Stimulated activated CD4-positive, alpha-beta T cell treated with anti-CD3 and anti-CD28 coated beads, Interleukin-4, amount 100 ng/mL, for 24 hours (primary cell): ENCODE measurements at places on chromosomes 11 and 22.

- no peak for DNase-seq
These were observed 29.5 kb downstream of the CARD18 start for GRCh38 chr11:105109855-105110687.

- DNase-seq, result no peak
These were observed 58.5 kb upstream of the NTM start for GRCh38 chr11:131311776-131312514.

DNA sequence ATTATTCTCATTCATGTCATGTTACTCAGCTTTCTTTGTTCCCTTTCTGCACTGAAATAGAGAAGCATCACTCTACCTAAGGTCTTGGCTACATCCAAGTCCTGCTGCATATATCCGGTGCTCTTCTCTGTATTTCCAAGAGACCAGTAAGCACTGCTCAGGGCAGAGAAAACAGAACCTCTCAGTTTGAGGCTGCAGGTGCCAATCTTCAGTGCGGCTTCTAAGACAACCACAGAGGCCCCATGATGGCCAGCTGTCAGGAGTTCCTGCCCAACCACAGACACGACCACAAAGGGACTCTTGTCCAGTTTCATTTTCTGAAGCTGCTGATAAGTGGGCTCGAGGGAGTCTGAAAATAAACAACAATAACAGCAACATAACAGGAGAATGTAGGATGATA lies 378.4 kb upstream of the PITPNB start:
- no peak for DNase-seq

- DNase-seq, result no peak
These were observed 1.2 kb downstream of the CDC42EP2 start for GRCh38 chr11:65315866-65316226.

DNA sequence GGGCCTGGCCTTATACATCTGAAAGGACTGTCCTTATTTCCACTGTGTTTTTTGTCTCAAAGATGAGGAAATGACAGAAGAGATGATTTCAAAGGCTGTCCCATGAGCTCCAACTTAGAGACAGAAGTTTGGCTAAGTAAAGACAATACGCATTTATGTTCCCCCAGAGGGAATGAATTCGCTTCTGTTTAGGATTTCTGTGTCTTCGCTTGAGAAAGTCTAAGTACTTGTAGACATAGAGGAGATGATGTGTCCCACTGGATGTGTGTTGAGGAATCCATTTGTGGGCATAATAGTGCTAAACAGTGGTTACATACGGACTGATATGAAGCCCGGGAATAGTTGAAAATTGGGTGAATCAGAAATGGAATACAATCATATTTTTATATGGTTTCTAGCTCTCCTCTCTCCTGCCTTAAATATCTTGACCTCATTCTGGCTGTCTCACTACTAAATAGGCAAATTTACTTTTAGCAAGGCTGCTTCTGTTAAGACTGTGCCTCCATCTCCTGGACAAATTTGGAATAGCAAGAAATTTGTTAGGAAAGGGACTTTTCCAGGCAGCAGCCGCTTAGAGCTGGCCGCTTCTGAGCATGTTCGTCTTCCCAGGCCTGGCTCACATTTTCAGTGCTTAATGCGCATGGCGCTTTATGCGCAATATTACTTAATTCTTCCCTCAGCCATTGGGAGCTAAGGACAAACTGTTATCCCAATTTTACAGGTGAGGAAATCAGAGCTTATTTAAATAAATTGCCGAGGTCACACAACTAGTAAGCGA lies 1.9 kb upstream of the PEX26 start:
- DNase-seq, result peak; percentile 54

DNA sequence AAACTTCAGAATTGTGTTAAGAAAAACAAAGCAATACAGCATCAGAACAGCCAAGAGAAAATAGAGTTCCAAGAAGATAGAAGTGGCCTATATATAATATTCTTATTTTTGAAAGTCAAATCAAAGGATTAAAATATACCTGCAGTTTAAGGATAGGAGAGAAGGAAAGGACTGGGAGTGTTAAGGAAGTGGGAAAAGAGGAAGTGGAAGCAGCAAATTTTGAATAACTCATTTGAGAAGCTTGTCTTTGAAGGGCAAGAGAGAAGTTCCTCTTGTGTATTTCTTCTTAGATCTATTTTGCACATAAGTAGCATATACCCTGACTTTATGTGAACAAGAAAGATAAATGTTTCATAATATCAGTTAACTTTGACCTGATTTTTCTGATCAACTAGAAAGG lies 62.6 kb upstream of the SLC17A6 start:
- no peak for DNase-seq

DNA sequence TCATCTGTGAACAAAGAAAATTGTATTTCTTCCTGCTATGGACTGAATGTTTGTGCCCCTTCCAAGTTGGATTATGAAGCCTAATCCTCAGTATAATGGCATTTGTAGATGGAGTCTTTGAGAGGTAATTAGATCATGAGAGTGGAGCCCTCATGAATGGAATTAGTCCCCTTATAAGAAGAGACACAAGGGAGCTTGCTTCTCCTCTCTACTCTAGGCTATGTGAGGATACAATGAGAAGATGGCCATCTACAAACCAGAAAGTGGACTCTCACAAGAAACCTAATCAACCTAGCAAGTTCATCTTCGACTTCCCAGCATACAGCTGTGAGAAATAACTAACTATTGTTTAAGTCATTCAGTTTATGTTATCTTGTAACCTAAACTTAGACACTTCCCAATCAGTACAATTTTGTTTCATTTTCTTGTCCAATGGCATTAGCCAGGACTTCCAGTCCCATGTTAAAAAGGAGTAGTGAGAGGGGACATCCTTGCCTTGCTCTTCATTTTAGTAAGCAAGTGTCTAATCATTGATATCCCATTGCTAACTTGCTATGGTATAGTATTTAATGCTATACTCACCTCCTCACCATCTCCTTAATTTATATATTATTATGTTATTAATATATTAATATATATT lies 45.7 kb downstream of the PDGFD start:
- no peak for DNase-seq

DNA sequence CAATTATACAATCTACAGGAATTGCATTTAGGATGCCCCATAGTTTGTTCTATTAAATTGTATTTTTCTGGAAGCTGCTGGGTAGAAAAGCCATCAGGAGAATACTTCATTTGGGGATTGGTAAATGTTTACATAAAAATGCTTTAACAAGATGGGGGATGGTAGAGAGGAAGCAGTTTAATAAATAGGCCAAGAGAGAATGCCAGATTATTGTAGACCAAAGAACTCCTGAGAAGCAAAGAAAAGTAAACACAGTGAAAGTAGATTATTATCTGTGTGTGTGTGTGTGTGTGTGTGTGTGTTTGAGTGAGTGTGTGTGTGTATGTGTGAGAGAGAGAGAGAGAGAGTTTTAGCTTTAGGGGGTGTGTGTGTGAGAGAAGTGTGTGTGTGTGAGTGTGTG lies 820.4 kb upstream of the CCDC90B start:
- DNase-seq, result no peak

- DNase-seq, result no peak
These were observed 14.0 kb downstream of the SGSM1 start for GRCh38 chr22:24819911-24820461.

- DNase-seq, result no peak
These were observed 428.5 kb downstream of the SOX6 start for GRCh38 chr11:15927864-15928217.

- no peak for DNase-seq
These were observed 347.3 kb downstream of the BRD1 start for GRCh38 chr22:49480331-49480730.

GRCh38 chr22:40920526-40920925 lies 30.7 kb upstream of the RBX1 start:
- no peak for DNase-seq

DNA sequence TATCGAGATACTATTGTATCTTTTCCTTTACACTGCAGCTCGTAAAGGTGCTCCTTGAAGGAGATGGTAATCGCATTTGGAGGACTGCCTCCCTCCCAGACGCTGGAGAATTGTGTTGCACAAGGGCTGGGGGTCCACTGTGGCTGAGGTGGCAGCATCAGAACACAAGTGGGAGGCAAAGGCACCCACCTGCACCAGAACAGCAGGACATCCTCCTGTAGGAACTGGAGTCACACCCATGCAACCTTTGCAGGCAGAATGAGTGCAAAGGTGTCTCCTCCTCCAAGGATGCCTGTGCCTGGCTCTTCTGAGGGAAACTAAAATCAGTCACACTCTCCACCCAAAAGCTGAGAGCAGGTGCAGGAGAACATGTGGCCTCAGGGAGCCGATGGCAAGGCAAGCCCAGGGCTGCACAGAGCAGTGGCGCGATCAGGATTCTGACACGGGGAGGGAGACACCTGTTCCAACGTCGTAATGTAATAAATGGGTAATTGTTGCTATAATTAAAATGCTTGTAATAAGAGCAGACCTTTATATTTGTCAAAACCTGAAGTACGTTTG lies 1501.4 kb downstream of the TBC1D22A start:
- DNase-seq, result no peak

- no peak for DNase-seq
These were observed 20.4 kb upstream of the LYVE1 start for GRCh38 chr11:10588904-10589303.

GRCh38 chr11:27857014-27857413 lies 156.8 kb upstream of the BDNF start:
- DNase-seq, result no peak

DNA sequence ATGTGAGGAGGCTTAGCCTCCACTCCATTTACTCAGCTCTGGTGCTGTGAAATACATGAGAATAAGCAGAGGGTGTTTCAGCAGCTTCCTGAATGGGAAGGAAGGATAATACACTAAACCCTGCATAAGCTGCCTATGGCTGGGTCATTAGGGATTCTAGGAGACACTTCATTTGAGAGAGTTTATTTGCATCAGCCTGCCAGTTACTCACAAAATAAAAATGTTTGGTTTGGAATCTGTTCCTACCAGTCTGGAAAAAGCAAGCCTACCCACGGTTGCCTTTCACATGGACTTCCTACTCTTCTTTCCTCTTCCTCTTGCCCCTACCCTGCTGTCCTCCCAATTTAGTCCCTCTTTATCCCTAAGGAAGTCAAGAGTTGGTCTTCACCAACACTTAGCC lies 20.5 kb downstream of the SLC1A2 start:
- DNase-seq, result no peak

DNA sequence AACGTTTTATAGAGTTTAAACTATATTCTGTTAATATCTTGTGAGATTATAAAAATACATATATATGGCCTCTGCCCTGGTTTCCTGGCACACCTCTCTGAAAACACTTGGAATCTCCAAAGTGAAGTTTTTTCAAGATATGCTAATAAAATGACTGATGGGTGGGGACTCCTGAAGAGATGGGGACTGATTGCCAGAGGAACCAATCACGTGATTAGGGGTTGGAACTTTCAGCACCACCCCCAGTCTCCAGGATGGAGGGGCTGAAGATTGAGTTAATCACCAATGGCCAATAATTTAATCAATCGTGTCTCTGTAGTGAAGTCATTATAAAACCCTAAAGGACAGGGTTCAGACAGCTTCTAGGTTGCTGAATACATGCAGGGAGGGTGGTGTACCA lies 37.4 kb downstream of the C11orf71 start:
- no peak for DNase-seq

GRCh38 chr11:46755962-46756361 lies 36.9 kb downstream of the F2 start:
- DNase-seq, result no peak

- DNase-seq, result no peak
These were observed 33.0 kb upstream of the RDX start for GRCh38 chr11:110329445-110329844.

DNA sequence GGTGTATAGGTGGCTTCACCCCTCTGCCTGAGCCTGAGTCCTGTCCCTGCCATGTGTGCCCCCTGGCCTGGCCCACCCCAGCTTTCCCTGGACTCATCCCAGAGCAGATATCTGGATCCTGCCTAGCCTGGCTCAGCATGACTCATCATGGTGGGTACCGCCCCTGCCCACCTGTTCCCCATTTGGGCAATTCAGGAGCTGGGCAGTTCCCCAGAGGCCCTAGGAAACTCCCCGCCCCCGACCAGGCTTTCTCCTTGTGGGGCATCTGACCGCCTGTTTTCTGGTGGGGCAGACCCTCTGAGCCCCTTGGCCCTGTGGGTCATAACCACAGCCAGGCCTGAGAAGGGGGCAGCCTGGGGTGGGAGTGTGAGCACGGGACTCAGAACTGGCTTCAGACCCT lies 4.4 kb downstream of the TSPO start:
- no peak for DNase-seq

- DNase-seq, result peak; percentile 35
These were observed 21.5 kb upstream of the CBX7 start for GRCh38 chr22:39173787-39174497.

DNA sequence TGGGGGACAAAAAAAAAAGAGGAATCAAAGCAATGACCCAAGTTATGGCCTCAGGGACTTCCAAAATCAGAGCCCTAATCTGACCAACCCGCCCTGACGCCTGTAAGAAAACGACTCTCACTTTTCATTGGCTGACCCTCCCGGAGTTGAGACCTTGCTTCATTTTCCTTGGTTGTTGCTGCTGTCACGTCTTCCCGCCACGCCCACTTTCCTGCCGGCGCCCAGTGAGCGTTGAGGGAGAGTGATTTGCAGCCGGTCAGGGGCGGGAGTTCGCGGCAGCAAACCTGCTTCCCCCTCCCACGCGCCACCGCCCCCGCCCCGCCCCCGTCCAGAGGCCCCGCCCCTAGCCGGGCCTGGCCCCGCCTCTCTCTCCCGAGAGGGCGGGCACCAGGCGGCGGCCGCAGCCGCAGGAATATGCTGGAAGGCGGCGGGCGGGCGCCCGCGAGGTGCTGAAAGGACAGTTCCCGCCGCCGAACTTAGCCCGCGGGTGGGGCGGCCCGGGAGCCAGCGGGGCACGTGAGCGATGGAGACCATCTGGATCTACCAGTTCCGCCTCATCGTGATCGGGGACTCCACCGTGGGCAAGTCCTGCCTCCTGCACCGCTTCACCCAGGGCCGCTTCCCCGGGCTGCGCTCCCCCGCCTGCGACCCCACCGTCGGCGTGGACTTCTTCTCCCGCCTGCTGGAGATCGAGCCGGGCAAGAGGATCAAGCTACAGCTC lies at the start of gene RAB39A:
Gene RAB39A, plus strand, starts transcription at position 403 of the 721 bp plus-strand sequence. Its CDS starts 121 bp downstream, at position 524.
- DNase-seq, result peak; percentile 62

DNA sequence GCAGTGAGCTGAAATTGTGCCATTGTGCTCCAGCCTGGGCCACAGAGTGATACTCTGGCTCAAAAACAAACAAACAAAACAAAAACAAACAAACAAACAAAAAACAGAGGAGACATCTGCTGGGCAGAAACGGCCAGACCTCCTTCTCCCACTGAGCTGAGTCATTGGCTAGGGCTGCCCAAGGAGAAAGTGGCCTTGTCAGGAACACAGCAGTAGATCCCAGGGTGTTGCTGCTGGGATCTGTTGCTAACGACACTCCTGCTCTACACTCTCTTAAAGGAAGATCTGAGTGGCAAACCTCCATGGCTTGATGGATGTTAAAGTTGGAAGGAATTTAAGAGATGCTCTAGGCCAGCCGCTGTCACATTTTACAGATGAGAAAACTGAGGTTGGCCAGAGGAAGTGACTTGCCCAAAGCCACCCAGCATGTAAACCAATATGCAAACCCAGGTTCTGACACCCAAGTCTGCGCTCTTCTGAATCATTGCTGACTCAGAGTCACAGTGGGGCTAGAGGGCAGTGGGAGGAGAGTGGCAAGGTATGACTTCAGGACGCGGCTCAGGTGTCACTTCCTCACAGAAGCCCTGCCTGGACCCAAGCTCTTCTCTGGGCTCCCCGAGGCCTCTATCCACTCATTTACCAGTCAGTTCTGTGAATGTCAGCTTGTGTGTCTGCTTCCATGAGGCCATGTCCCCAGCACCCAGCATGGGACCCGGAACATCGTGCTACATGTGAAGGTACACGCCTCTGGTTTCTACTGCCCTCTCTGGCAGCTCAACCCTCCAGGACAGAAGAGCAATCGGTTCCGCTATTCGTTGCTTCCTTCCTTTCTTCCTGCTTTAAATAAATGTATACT lies 11.3 kb upstream of the GDPD5 start:
- peak; percentile 57 for DNase-seq
